ENCODE measurements at places on chromosomes 2 and 18.

- no peak for DNase-seq
Observed at GRCh38 chr2:152093464-152093863, 5.4 kb downstream of the CACNB4 start.

- no peak for DNase-seq
Observed at GRCh38 chr2:10537522-10538199, 89.5 kb upstream of the ODC1 start.

GRCh38 chr18:53625997-53626599 is 598.4 kb downstream of the MBD2 start:
- DNase-seq = no peak

DNA sequence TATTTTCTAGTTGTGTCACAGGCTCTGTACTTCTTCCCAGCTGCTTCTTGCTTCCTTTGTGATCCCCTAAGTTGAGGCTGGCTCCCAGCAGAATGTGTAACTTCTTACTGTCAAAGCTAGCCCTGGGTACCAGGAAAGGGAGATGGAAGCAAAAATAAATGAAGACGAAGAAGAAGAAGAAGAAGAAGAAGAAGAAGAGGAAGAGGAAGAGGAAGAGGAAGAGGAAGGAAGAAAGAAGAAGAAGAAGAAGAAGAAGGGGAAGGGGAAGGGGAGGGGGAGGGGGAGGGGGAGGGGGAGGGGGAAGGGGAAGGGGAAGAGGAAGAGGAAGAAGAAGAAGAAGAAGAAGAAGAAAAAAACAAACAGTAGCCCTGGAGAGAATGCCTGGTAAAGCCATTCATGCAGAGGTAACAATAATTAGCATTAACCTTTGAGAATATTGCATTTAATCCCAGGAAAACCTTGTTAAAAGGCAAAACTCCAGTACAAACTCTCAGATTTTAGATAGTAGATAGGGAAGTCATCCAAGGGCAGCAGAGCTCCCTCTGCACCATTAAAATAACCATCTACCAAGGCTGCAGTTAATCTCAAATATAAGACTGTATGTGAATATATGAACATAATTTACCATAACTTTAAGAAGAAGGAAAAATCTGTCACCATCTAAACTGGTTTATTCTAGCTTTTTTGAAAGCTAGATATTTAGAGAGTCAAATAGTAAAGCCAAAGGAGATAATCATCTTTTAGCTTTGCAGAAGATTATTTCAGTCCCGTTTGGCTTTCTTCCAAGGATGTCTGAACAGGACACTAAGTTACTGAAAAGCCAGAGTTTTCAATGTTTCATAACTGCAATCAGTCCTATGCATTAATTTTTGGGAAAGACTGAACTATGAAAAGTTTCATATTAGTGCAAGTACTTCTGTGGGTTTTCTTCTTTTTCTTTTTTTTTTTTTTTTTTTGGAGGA is 44.3 kb upstream of the FBXO11 start:
- DNase-seq = no peak

GRCh38 chr2:135149251-135149650 is 97.2 kb downstream of the RAB3GAP1 start:
- DNase-seq = no peak

DNA sequence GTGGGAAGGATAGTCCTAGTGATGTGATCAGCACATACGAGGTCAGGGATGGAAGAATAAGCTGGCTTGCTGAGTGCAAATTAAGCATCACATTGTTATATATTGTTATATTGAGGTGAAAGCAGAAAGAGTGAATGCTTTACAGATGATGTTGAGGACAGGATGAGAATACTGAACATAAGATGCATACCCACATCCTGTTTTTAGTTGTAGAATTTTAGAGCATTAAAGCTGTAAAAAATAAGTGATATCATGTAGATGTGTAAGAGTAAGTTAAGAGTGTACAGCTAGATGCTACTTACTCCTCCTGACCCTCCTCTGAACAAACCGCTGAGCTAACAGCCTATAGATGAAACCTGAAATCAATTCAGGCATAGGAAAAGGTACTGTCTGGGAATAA is 271.0 kb upstream of the KCNJ3 start:
- no peak for DNase-seq

DNA sequence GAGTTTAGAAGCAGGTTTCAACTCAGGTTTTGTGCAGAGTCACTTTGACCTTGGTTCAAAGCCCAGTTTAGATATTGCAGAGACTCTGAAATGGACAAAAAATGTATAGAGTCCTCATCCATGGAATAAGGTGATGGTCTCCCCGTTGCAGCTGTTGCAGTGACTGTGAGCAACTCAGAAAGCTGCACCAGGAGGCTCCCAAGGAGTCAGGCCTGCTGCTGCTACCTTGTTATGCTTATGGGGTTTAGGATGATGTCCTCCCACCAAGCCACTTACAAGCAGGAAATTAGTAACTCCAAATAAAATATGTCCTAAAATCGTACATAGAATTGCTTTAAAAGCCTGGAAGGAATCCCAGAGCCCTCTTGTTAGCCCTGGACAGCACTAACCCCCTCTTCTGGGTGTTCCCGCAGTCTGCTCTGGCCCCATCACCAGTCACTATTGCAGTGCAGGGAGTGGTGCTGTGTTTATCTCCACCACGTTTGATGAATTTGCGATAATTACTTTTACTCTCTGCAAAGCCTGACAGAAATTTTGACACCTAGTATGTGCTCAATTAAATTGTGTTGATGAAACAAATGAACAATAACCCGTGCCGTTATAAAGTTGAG is 189.0 kb downstream of the CNTNAP5 start:
- DNase-seq = no peak
